ENCODE measurements at places on chromosomes 1 and 21.

DNA sequence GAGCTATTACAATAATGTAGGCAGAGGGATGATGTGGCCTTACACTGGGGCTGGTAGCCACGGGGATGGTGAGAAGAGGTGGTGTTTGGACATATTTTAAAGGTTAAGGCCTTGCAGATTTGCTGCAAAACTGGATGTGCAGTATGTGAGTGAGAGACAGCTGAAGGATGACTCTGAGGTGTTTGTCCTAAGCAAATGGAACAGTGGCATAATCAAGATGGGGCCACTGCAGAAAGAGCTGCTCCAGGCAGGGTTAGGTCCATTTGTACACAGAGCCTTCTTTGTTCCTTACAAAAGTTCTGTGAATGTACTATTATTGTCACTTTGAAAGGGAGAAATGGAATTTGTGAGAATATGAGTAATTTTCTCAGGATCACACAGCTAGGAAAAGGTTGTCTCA, 220.4 kb upstream of the ZP4 start:
- DNase-seq, result no peak

DNA sequence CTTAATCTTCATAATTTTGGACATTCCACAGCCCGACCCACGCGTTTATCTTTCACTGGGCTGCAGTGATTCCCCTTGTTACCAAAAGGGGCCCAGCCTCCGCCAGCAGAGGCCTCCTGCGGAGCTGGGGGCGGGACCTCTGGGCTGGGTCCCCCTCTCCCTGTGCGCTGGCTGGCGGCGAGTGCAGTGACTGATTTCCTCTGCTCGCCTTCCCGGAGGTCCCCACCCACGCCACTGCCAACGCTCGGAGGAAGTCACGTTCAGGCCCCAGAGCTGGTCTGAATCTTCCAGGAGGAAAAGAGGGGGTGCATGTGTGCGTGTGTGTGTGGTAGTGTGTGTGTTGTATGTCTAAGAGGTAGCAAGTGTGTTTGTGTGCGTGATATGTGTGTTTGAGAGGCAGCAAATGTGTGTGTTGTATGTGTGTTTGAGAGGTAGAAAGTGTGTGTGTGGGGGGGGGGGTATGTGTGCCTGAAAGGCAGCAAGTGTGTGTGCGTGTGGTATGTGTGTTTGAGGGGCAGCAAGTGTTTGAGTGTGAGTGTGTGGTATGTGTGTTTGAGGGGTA, 35.0 kb upstream of the JAK1 start:
- peak; percentile 80 for DNase-seq

- DNase-seq, result no peak
These were observed 978 bp downstream of the PRDM15 start for GRCh38 chr21:41877901-41878830.

DNA sequence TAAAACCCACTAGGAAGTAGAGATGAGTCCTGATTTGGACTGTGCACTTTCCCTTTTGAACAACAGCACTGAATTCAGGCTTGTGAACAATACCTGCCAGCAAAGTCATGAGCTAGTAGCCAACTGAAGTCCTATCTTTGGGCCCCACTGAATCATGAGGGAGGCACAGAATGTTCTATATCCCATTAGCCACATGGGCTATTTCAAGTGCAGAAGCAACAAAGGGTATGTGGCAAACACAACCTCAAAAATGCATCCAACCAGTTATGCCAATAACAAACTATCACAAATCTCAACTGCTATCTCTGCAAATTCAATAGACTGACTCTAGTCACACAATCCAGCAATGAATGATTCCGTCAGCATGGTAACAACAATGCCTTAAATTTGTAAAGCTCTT, 276.0 kb downstream of the MRPL39 start:
- no peak for DNase-seq

- peak; percentile 79 for DNase-seq
These were observed 60.7 kb downstream of the ZNF697 start for GRCh38 chr1:119587341-119587740.

DNA sequence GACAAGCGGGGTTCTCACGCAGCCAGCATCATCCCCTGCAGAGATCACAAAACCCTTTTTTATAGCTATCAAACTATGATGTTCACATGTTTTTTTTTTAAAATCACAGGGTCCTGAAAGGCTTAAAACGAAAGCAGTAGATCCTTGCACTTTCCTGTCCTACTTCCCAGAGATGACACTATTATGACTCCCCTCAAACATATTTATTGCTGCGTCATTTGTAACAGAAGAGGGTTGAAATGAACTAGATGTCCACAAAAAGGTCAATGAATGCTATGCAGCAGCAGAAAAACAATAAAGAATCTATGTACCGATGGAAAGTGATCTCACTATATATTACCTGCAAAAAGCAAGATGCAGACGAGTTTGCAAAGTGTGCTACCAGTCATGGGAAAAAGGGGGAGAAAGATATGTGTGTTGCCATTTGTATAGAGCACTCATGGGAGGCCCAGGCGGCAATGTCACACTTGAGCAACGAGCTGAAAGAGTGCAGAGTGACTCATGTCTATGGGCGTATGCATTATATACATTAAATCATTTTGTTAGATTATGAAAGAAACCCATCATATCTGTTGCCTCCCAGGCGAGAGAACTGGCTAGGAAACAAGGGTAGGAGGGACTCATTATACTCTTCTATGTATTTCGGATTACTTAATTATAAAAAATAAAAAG, 68.9 kb upstream of the PARP1 start:
- no peak for DNase-seq

Data from femur (tissue), 1 donor.